ENCODE measurements at places on chromosomes 12 and 14.

GRCh38 chr12:8847435-8847834 is 25.0 kb downstream of the A2ML1 start:
- no peak for DNase-seq

GRCh38 chr12:88419794-88420193 is 160.5 kb downstream of the KITLG start:
- DNase-seq = no peak

DNA sequence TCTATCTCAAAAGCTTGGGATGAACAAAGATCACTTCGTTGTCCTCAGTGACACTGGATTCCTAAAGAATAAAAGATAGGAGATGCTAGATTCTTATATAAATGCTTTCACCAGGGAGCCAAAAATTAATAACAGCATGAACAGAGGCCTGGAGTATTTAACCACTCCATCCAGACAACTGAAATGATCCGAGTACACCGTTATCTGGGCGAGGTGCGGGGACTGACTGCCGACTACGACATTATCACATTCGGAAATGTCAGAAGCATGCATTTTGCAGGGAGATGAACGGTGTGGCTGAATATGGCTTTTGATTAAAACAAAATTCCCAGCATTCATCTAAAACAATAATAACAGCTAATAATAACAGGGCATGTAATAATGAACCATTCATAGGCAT is 56.6 kb downstream of the TRPV4 start:
- DNase-seq = no peak

GRCh38 chr12:88092771-88093170 is 49.1 kb downstream of the CEP290 start:
- no peak for DNase-seq

- DNase-seq = no peak
These were observed 408.2 kb downstream of the DPF3 start for GRCh38 chr14:72485695-72486094.

GRCh38 chr14:58864751-58865513 is 227.2 kb downstream of the DACT1 start:
- no peak for DNase-seq

DNA sequence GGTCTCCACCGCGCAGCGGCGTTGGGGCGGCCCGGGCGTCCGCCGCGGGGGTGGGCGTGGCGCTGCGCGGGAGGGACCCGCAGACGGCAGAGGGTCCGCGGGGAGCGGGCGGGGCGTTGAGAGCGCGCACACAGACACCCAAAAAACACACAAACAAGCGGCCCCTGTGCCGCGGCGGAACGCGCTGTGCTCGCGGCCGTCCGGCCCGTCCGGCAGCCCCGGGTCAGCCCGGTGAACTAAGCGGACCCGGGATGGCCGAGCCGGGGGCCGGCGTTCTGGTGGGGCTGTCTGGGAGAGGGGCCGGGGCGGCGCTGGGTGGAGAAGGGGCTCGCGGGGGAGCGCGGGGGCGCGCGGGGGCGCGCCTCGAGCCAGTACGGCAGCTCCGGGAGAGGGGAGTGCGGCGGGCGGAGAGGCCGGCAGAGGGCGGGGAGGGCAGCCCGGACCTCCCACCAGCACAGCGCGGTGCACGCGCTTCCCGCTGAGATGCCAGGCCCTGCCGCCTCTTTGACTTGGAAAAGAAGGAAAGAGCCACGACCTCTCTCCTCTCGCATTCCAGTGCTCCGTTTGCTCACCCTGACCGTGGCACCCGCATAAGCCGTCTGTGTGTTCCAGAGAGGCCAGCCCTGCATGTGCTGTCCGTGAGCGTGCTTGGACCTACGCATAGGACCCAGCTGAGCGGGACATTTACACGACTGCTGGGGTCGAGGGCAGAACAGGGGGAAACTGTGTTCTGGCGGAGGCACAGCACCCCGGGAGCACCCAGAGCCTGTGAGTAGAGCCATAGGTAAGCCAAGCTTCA is 10.3 kb downstream of the SLC6A12 start:
- no peak for DNase-seq

- DNase-seq = no peak
These were observed 29.2 kb downstream of the GNS start for GRCh38 chr12:64729909-64730587.

- DNase-seq = no peak
These were observed 47.5 kb downstream of the NOS1 start for GRCh38 chr12:117313926-117314325.

DNA sequence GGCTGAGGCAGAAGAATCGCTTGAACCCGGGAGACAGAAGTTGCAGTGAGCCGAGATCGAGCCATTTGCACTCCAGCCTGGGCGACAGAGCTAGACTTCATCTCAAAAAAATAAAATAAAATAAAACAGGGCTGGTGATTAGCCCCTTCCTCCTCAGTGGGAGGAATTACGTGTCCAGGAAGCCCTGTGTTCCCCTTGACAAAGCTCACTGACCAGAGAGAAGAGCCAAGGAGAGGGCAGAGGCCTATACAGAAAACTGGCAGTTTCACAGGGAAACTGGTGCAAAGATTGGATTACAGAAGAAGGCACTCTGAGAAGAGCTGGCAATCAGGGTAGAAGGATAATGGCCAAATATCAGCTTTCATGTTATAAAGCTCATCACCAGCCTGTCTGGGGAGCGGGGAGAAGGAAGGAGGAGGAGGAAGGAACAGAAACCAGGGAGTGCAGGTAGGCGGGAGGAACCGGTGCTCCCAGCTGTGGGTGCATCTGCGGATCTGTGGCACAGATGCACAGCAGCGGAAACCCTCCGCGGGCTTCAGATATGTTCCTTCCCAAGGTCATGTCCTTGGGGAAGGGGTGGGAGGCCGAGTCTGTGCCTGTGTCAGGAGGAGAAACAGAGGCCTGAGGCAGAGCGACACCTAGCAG is 6.7 kb downstream of the RAB15 start:
- no peak for DNase-seq

DNA sequence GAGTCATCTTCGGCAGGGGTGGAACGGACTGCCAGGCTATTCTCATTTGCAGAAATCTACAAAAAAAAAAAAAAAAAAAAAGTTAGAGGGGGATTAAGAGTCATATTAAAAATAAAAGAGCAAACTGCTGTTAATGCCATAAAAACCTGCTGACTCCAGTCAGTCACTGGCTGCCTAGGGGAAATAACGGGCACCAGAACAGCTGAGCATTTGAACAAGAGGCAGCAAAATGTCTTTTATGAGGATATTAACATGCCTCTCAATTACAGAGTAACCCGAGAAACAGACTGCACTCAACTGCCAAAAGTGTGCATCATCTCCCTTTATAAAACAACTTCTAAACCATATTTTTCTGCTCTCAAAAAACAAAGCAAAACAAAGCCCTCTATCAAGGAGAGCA is 28.7 kb upstream of the CERS5 start:
- DNase-seq = no peak

GRCh38 chr14:73397810-73398209 is 60.5 kb downstream of the NUMB start:
- DNase-seq = no peak
